ENCODE measurements at places on chromosomes 5 and 9.

DNA sequence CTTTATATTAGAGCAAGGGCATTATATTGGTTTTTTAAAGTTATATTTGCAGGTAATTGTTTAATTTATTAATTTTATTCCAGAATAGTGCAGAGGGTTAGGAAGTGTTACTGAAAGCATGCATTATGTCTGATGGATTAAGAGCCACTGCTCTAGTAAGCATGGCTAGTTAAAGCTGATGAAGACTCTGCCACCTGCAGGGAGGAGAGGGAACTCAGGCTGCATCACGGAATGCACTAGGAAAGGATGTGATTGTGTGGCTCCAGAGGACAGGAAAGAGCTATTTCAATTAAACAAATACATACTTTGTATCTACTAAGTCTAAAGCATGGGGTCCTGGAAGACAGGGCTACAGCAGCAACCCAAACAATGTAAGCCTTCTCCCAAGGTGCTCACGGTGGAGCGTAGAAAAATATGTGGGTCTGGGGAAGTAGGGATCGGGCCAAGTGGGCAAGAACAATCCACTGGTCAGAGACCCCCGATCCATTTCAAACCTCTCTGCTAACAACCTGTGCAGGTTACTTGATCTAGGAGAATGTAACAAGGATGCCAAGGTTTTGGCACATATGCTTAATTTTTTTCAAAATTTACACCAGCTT is 15.3 kb upstream of the GRXCR2 start:
- DNase-seq: no peak

GRCh38 chr5:160272264-160272663 is 40.1 kb downstream of the CCNJL start:
- no peak for DNase-seq

DNA sequence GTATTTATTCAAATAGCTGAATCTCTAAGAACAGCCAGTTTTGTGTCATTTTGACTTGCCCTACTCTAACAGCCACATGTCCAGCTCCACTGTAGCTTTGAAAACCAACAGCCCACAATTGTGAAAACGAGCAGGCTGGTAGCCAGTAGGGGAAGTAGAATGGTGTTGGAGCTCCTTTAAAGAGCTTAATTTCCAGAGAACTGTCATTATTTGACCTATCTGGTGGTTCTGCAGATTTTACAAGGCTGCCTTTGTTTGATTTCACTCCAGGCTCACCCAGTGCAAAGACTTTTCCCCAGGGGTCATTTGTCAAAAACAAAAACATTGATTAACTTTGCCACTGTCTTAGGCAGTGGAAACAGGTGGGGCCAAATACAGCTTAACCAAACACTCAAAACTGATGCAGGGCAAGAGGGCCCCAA is 3.2 kb upstream of the PJA2 start:
- DNase-seq: no peak

- no peak for DNase-seq
Observed at GRCh38 chr9:89462199-89462598, 35.7 kb downstream of the SEMA4D start.

GRCh38 chr9:37036776-37037502 is 2.9 kb upstream of the PAX5 start:
- DNase-seq: peak; percentile 32

- no peak for DNase-seq
Observed at GRCh38 chr5:37888476-37888875, 48.6 kb upstream of the GDNF start.

DNA sequence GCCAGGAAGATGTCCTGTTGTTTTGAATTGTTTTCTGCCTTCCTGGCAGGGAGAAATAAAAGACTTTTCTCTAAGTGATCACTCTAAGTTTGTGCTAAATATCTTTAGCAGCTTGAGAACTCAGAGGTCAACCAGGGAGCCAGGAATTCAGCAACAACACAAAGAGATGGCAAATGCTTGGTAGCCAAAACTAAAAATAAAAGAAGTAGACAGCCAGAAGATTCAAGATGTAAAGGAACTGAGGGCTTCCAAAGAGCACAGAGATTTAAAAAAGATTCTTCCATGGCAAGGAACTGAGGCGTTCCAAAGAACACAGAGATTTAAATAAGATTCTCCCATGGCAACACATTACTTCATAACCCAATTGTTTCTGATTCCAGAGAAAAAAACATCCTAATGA is 9.6 kb downstream of the DNAH5 start:
- DNase-seq: no peak

DNA sequence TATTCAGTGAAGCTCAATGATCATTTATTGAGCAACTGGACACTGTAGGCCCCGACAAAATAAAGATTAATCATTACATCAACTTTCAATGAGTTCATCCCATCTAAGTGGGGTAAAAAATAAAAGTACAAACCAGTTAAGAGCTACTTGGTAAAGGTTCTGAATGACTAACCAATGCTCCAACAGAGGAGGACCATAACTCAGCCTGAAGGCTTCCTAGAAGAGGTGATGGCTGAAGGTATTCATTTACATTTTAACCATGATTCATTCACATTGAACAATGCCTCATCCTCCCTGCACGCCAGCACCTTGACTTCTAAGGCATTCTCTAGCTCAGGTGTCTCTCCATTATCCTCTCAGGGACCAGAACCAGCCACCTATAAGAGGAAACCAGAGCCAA is 201.4 kb downstream of the ZNF462 start:
- DNase-seq: no peak

DNA sequence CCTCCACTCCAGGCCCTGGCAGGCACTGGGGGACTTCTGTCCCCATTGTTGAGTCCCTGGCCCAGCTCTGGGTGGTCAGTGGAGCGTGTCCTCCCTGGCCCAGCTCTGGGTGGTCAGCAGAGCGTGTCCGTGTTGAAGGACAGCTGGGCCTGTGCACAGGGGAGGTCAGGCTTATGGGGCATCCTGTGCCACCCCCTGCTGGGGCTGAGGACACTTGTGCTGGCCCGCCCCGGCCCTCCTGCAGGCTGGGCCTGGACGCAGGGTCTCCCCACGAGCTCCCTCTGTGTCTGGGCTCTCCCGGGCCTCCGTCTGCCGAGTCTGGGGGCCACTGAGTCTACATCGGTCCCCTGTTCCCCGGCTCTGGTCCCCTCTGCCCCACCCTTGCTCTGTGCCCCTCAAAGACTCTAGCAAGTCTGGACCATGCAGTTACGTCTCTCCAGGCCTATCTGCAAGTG is 11.5 kb upstream of the CLIC3 start:
- no peak for DNase-seq

DNA sequence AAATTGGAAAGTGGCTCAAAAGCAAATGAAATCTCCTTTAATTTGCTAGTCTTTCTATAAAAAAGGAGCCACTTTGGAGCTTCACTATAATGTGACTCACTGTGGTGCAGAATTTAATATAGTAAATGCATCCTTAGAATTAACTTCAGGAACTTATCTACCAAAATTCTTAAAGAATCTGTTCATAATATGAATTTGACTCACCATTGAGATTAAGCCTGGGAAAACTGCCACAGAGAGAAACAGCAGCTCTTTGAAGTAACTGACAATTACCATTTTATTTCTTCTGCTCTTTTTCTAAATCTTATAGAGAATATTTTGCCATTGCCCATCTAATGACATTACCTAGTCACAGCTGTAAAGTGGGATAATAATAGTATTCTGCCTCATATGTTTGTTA is 211.9 kb upstream of the CDH6 start:
- no peak for DNase-seq

GRCh38 chr5:158995694-158996173 is 104.0 kb downstream of the EBF1 start:
- no peak for DNase-seq

GRCh38 chr9:21367957-21368356 is at the start of gene IFNA13:
Gene IFNA13 (minus strand): TSS chr9:21368057. CDS start chr9:21368010, 47 bp downstream.
- DNase-seq: no peak

GRCh38 chr9:123362856-123363255 is 6.9 kb downstream of the CRB2 start:
- DNase-seq: no peak

GRCh38 chr5:44051591-44051990 is 337.6 kb downstream of the FGF10 start:
- no peak for DNase-seq

DNA sequence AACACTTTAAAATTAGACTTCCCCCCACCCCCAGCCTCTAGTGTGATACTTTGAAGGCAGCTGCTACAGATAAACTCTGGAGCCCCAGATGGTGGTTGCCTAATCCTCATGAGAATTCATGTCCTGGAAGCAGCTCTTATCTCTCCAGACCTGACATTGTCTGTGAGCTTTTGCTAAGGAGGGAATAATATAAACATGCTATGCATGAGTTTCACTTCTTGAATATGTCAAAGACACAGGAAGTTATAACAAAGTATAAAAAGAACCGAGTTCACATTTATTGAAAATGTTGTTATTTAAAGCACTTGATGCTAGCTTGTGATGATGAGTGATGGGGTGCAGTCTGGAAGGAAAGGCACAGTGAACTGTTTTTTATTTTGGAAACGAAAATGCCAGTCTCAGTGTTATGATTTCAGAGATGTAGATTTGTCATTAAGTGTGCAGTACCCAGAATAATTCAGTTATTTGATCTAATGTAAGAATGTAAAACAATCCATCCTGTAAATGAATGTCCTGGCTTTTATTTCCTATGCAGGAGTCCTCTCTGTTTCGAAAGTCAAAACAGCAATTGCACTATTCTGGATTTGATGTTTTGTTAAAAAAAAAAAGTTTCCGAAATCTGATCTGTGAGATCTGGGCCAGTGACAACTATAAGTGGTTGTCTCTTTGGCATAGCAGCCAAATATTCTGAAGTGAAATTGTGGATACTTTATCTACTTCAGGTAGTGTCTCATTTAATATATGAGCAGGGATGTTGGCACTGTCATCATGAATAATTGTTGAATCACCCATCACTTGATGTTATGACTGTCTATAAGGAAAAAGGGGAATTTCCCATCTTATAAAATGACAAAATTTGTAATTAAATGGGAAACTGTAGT is 77.0 kb downstream of the ZCCHC7 start:
- no peak for DNase-seq

- no peak for DNase-seq
Observed at GRCh38 chr5:127299678-127300077, 9.1 kb downstream of the MEGF10 start.

GRCh38 chr9:138082918-138083636 is 205.5 kb downstream of the CACNA1B start:
- no peak for DNase-seq

DNA sequence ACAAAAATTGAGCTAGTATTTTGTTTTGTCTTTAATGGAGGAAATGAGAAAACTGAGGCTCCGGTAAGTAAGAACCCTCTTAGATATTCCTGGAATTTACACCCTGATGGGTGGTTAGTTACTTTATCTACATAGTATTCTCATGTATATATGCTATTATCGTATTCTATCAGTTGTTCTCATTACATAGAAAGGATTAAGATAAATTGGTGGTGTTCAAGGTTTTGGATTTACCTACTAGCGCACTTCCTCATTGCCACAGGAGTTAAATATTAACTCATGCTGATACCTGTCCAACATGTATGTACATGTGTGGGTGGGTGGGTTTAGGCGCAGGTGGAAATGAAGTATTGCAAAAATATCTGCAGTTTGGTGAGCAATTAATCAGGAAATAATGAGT is 61.1 kb upstream of the IFNE start:
- DNase-seq: no peak

DNA sequence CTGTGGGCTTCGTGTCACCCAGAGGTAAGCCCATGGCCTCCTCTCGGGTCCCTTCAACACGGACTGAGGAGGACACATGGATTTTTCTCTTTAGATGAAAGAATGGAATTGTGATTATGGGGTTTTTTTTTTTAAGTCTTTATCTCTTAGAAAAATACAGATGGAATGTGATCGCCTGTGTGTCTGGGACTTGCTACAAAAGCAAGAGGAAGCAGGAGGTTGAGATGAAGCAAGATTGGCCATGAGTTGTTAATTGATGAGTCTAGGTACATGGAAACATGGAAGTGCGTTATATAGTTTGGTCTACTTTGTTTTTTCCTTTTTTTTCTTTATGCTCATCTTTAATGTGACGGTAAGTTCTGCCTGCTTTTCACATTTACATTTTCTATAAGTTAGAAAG is 14.6 kb downstream of the USP20 start:
- no peak for DNase-seq

DNA sequence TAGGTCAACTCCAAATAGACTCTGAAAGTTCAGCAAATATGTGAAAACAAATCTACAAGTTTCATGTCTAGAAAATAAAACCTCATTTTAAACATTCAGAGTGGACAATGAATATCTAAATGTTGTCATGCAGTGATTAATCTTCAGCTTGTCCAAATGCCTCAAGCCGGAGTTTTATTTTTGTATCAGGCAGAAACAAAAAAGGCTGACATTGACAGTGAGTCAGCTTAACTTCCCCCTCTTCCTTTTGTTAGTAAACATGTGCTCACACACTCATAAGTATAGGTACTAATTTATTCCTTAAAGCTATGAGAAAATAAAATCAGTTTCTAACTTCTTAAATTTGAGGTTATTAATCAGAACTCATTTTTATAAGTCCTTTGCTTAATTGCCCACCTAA is 467.9 kb upstream of the DAB2 start:
- DNase-seq: no peak

GRCh38 chr9:124779368-124780059 is 2.6 kb downstream of the OLFML2A start:
- no peak for DNase-seq

DNA sequence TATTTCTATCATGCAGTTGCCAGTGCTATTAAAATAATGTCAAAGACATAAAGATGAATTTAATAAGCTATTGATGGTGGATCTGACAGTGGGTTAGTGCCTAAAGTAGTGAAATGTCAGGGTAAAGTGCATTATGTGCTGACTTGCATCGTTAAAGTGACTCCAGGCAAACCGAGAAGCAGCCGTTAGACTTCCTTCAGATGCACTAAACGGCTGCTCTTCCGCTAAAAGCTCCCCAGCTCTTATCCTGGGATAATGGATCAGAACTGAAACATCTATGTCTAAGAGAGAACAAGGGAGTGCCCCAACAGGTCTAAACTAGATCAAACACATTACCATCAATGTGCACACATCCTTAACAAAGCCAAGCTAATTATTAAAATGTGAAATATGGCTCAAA is 468.2 kb downstream of the NTRK2 start:
- no peak for DNase-seq

GRCh38 chr5:142915813-142916424 is 145.7 kb downstream of the ARHGAP26 start:
- DNase-seq: no peak

DNA sequence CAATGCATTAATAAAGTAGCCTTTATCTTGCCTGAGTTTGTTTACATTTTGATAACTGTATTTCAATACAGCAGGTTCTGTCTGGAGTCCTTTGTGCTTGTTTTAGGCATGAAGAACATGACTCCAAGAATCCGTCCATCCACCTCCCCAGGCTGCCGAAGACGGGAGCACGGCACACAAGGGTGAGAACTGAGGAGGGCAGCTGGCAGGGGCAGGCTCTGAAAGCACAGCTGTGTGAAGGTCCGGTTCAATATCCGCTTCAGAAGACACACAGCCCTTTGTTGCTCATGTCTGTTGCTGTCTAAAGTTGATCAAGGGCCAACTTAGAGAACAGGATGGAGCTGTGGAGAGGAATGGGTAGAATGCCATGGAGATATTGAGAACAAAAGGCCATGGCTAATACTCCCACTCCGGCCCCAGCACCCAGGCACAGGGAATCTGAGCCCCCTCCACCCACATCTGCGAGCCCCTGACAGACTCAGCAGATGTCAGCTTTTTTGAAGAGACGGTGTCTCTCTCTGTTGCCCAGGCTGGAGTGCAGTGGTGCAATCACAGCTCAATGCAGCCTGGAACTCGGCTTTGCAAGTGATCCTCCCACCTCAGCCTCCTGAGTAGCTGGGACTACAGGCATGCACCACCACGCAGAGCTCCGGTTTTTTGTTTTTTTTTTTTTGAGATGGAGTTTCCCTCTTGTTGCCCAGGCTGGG is 58.5 kb upstream of the GNE start:
- DNase-seq: no peak
